ENCODE measurements at places on chromosomes 2 and 18.

- no peak for DNase-seq
Measured at GRCh38 chr18:56067214-56067894, 479.4 kb upstream of the TCF4 start.

GRCh38 chr2:50004667-50005066, 850.4 kb upstream of the FSHR start:
- DNase-seq = no peak

DNA sequence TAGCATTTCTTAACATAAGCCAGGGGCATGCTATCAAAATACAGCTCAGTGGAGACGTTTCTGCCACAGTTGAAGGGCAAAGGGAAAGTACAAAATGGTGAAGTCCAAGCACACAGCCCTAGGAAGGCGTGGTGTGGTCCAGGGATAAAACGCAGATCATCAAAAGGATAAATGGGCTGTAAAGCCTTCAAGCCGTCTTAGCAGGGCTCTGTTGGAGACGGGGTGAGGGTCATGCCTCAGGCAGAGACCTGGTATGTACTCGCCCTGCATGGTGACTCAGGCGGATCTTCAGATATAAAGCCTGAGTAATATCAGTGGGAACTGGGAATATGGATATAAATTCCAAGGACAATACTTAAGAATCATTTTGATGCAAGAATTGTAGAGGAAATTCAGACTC, 61.2 kb downstream of the NGEF start:
- DNase-seq = no peak

- DNase-seq = peak; percentile 57
Measured at GRCh38 chr2:212953170-212953920, 198.1 kb downstream of the IKZF2 start.

- no peak for DNase-seq
Measured at GRCh38 chr18:76495006-76495370, at the start of gene ZNF516. TSS of gene ZNF516 (minus strand) at chr18:76495242. CDS start at chr18:76443054, 52,188 bp downstream.

- DNase-seq = no peak
Measured at GRCh38 chr18:31711365-31712172, 27.2 kb upstream of the B4GALT6 start.

- DNase-seq = no peak
Measured at GRCh38 chr2:204507636-204508035, 37.6 kb upstream of the PARD3B start.

DNA sequence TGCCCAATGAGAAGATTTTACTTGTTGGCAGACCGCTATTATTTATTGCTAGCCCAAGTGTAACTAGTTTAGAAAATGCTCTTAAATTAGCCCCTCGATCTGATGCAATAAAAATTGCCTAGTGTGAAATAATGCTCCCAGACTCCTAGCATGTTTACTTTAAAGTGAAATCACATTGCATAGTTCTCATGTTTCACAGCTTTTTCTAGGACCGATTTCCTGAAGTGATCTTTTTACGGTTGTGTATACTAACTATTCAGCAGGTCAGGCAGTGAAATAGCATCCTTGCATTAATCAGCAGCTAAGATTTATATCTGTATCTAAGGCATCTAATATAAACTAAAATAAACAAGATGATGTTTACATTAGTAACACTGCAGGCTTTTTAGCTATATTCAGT, 52.4 kb downstream of the PMS1 start:
- DNase-seq = peak; percentile 22

GRCh38 chr2:100451734-100452133, 18.5 kb upstream of the NMS start:
- no peak for DNase-seq

DNA sequence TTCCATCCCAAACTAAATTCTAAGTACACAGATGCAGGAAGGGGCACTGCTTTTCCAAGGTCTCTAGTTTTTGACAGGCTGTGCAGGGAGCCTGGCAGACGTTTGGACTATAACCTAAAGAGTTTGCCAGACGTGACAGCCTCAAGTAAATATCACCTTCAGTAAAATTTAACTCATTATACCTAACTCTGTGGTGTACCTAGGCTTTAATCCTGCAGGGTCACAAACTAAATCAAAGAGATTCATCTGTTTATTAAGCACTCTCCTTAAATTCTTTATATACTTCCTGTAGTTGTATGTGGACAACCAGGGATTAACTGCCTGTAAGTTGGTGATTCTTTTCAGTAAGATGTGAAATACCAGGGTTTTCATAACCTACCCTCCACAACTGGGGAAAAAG, 92.9 kb downstream of the ACVR1 start:
- no peak for DNase-seq

DNA sequence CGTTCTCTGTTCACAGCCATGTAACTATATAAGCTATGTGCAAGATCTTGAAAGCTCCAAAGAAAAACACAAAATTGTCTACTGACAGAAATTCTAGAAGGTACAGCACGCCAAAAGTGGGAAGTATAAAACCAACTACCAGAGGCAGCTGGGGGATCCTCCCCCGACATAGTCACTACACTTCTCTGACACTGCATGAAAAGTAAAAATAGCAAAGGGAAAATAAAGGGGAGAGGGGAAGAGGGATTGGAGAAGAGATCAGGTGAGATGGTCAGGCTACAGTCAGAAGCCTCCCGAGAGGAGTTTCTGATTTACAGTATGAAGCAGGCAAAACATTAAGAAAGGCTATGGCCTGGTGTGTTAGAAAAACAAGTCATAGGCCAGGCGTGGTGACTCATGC, 39.8 kb upstream of the PCBP1 start:
- DNase-seq = no peak

- DNase-seq = peak; percentile 32
Measured at GRCh38 chr2:28658369-28658768, 93.3 kb upstream of the PPP1CB start.

DNA sequence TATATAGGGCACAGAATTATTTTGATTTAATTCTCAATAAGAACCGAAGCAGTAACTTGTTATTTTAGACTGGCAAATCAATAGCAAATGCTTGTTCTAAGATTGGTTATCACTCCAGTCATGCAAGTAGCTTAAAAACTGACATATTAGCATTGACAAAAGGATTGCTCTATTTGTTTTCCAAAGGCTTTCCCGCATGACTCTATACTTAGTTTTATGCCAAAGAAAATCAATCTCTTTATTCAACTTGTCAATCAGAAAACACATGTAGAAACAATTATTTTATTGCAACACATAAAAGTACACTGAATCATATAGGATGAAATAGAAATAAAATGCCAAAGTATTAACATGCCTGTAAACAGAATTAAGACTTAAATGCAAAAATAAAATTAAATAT, 108.4 kb downstream of the AFF3 start:
- no peak for DNase-seq

DNA sequence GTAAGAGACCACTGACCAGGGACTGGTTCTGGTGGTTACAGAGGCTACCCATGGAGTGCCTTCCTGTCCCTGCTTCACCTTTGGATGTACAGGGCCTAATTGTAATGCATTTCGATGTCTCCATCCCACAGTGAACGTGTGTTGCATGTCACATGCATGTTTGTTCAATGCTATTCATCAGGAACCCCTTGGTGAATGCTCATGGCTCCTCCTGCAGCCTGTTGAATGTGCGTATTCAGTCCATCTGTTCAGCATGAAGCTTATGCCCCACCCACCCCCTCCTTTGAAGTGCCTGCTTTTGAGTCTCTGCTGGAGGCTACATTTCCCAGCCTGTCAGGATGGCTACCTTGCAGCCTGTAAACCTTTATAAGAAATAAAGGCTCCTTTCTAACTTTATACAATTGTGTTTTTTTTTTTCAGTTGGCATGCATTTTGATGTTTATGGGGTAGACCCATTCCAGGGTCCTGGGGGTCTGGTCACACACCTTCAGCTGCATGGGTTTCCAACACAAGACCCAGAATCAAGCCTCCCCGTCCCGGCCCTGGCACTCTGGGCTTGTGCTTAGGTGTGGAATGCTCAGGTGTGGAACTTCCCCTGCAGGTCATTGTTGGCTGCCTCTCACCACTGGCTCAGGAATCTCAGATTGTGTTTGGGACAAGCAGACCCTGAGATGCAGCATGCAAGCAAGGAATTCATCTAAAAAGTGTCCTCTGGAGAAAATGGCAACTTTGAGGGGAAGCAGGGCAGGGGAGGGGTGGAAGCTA, 238.8 kb upstream of the HDAC4 start:
- no peak for DNase-seq

GRCh38 chr18:34624551-34624950, 85.5 kb upstream of the DTNA start:
- DNase-seq = no peak

- DNase-seq = no peak
Measured at GRCh38 chr18:11279461-11279860, 130.1 kb upstream of the PIEZO2 start.

DNA sequence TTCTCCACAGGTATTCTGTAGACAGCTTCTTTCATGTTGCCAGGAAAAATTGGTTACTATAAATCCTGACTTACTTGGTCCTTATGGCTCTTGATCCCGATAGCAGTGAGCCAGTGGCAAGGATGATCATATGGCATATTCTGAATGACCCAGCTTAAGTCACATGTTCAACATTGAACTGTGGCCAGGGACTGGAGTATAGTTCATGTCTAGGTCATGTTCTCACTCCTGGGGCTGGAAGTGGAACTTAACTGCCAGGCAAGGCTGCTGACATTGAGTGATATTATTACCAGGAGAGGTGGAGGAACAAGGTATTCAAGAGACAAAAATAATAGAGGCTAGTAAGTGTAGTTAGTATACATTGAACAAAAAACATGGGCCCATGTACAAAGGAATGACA, 26.2 kb downstream of the R3HDM1 start:
- no peak for DNase-seq

DNA sequence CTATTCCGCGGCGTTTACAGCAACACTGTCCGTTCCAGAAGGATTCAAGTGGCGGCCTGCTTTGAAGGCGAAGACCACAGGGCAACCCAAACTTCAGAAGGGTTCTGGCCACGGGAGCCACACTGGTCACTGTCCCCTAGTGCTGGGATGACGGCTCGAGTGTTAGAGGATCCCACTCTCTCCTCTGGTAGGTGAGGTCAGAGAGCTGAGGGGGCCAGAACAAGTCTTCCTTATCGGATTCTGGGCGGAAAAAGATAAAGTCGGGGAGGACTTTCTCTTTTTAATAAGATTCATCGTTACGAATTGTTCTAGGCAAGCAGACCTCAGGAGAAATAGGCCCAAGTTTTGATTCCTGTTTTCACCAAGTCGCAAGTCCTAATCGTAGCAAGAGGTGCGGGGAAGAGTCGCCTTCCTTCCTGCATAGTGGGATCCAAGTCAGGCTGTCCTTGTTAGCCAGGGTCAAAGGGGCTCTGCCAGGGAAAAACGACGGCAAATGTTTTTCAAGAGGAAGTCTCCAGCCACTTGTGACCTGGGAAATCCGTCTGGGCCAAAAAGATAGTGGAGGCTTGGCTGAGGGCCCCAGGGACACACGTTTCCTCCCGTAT, 864 bp upstream of the MYL12A start:
- DNase-seq = no peak

- no peak for DNase-seq
Measured at GRCh38 chr18:76881744-76882143, 59.4 kb downstream of the ZNF236 start.

All from T47D (cell line).